ENCODE measurements at places on chromosomes 1 and 21.

GRCh38 chr1:198162091-198162767 is 5.4 kb downstream of the NEK7 start:
- no peak for DNase-seq

GRCh38 chr1:231041719-231042261 is 1.7 kb upstream of the FAM89A start:
- no peak for DNase-seq

DNA sequence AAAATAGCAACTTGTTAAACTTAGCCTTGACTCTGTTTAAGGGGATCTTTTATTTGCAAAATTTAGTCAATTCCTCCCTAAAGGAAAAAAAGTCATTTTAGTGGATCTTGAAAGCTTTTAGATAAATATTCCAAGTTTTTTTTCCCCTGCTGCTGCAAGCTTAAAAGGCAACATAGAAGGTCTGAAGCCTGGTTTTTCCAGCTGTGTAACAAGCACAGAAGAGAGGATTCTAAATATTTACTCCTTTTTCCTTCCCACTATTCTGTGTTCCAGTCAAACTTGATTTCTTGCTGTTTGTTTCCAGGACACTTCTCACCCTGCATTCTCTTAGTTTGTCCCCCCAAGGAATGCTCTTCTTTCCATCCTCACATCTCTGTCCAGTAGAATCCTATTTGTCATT is 86.7 kb downstream of the NFIA start:
- DNase-seq, result no peak

GRCh38 chr1:99758073-99758511 is 8.3 kb downstream of the FRRS1 start:
- no peak for DNase-seq

DNA sequence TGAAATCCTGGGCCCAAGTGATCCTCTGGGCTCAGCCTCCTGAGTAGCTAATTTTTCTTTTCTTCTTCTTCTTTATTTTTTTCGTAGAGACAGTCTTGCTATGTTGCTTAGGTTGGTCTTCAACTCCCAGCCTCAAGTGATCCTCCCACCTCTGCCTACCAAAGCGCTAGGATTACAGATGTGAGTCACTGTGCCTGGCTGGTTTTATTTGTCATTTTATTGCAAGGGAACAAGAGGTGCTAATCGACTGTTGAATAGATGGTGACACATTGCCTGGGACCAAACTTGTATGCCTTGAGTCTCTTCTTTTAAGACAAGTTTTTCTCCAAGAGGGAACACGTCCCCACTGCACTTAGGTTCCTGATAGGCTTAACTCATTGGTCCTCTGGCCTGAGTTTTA is 20.0 kb upstream of the KLHDC8A start:
- DNase-seq, result no peak

- DNase-seq, result no peak
These were observed 27.3 kb upstream of the ACTA1 start for GRCh38 chr1:229461032-229461668.

- no peak for DNase-seq
These were observed 50.5 kb downstream of the CASZ1 start for GRCh38 chr1:10745886-10746455.

GRCh38 chr1:6037338-6037762 is 8.3 kb upstream of the KCNAB2 start:
- no peak for DNase-seq

DNA sequence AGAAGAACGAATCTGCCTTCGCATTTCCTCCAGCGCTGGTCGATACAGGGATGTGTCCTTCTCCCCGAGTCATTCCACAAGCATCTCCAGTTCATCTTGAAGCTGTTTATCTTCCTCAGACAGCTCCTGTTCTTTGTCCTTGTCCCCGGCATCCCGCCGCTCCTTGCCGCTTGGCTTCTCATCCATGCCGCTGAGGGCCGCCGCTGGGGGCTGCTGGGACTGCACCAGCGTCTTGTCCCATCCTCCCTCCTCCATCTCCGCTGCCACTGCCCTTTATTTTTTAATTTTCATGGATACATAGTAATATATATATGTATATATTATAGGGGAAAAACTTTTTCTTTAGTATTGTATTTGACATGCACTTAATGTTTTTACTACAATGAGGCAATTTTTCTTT is 53.4 kb downstream of the FMN2 start:
- no peak for DNase-seq

GRCh38 chr1:112397841-112398240 is 1.8 kb downstream of the CTTNBP2NL start:
- no peak for DNase-seq

- no peak for DNase-seq
These were observed 22.7 kb upstream of the SLC2A1 start for GRCh38 chr1:42981255-42981805.

GRCh38 chr1:174768516-174768915 is 231.2 kb upstream of the CACYBP start:
- DNase-seq, result no peak

DNA sequence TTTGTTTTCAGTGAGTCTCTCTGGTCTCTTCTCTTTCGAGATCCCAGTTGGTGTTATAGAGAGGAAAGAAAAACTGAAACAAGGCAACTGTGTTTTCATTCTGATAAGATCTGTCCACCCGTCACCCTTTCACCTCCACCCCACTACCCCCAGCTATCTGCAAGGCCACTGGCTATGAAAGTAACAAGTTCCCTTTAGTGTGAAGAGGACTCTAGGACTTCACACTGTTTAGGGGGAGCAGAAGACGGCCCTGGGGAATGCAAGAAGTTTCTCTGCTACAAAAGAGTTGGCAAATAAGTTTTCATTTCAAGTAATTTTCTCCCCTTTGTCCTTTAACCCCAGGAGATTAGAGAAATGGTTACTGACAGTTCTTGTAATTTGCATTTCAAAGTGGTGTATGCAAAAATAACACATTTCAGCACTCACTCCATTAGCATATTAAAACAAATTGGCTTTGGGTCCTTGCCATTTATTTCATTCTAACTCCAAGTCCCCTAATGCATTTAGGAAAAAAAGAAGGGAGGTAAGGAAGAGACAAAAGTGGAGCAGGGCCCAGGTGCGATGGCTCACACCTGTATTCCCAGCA is 79.6 kb upstream of the PPM1J start:
- DNase-seq, result no peak

Measured in neuronal stem cell (in vitro differentiated cells).